ENCODE measurements at places on chromosomes 6 and 20.

GRCh38 chr20:49510562-49511122 lies 28.2 kb upstream of the KCNB1 start:
- no peak for DNase-seq

- no peak for DNase-seq
These were observed 202.9 kb downstream of the DOK5 start for GRCh38 chr20:54678253-54678652.

GRCh38 chr6:11076540-11076939 lies 17.1 kb upstream of the SMIM13 start:
- DNase-seq: no peak

DNA sequence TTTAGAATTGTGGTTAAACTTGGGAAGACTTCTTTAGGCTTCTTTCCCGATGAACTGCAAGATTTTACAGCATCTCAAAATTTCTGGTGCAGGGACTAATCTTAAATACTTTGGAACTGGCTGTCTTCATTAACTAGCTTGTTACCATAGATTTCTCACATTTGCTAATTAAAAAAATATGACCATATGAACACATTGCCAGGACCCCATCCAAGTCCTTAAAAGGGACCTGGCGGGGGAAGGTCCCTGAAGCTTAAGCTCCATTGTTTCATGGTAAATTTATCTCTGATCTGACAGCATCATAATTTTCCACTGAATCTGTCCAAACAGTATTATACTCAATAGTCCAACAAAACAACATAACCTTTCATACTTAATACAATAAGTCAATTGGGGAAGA lies 517.8 kb upstream of the FLRT3 start:
- DNase-seq: no peak

DNA sequence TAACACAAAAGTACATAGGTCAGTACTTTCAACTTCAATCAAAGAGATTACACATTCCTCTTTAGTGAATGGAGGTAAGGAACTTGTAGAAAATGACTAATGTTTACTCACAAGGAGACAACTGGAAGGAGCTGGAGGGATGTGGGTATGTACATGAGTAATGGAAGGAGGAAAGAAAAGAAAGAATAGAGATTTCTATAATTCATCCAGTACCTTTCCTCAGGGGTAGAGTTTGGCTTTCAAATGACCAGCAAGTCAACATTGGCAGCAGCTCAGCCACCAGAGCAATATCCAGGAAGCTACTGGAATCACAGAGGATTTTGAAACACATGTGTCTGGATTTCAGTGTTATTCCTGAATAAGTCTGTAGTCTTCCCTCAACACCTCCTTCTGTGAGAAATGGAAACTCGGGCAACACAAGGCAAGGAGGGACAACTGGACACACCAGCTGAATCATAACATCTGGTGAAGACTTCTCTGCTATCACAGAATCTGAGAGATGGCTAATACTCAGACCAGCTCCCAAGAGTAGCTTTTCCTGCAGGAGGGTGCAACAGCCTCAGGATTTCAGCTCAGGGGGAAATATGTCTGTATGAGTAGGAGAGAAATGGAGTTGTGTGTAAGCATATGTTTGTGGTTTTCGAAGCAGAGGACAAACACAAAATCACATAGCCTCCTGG lies 98.8 kb downstream of the HAO1 start:
- no peak for DNase-seq

- DNase-seq: no peak
These were observed 44.7 kb upstream of the SIRPG start for GRCh38 chr20:1702328-1702727.

GRCh38 chr6:146560607-146561006 lies 17.0 kb downstream of the RAB32 start:
- DNase-seq: no peak

- no peak for DNase-seq
These were observed 2.2 kb upstream of the TUBB2B start for GRCh38 chr6:3229566-3230178.

GRCh38 chr20:43248341-43248740 lies 58.6 kb upstream of the PTPRT start:
- DNase-seq: no peak

- peak; percentile 33 for DNase-seq
These were observed 196.4 kb downstream of the PREX1 start for GRCh38 chr20:48631114-48632016.

GRCh38 chr6:89977808-89978748 lies 83.8 kb downstream of the GJA10 start:
- peak; percentile 78 for DNase-seq

DNA sequence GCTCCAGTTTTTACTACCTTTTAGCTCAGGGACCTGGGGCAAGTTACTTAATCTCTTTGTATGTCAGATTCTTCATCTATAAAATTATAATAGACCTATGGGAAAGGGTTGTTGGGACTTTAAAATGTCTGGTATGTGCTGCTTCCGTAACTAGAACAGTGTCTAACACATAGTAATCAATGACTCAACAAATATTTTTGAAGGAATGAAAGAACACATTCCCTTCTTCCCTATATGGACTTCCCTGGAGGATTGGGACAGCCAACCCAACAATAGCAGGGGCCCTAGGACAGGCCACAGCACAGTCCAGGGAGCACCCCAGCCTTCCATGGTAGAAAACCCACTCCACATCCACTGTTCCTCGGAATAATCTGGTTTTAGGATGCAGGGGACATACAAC lies 50.7 kb upstream of the TPD52L1 start:
- DNase-seq: no peak

- no peak for DNase-seq
These were observed 97.5 kb downstream of the DLL1 start for GRCh38 chr6:170193326-170193821.

- no peak for DNase-seq
These were observed 47.9 kb upstream of the ISM1 start for GRCh38 chr20:13173201-13173600.

Measured in DMS 273 treated with DMSO at 0.1 percent for 48 hours (cell line).